Activated CD4-positive, alpha-beta T cell treated with anti-CD3 and anti-CD28 coated beads, Interleukin-2, amount 50 U/mL, for 48 hours (primary cell): ENCODE measurements at places on chromosomes 6 and 20.

GRCh38 chr20:11372876-11373790, 544.6 kb upstream of the BTBD3 start:
- no peak for DNase-seq

DNA sequence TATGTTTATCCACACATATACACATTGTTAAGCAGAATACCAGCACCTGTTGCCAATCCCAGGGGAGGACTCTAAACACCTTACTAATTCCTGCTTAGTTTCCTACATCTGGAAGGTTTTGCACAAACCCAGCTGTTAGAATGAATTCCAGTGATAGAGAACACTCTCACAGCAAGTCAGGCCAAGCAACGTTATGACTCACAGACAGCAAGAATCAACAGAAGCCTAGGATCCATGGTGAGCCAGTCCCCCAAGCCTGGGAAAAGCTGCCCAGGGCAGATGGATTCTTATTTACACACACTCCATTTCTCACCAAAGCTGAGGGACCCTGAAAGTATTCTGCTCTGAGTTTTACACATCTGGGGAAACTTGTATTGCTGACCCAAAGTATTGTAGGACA, 291.7 kb downstream of the SLC35F1 start:
- DNase-seq: no peak

DNA sequence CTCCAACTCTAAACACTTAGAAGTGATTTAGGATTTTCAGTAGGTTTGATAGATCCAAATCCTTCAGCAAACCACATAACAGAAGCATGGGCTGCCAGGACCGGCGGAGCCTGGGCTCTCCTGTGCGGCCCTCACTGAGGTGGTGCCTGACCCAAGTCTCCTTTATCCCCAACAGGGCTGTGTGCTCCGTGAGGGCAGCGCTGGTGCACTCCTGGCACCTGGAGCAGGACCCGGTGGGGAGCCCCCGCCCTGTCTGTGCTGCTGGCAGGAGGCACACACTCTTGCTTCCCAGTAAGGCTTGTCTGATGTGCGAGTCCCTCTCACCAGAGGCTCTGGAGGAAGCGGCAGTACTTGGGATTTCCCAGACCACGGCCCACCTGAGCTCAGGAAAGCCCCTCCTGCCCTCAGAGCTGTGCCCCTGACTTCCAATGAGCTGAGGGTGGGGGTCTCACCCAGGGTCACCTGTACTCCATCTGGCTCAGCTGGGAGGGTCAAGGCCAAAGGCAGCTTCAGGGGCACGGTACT, 56.2 kb downstream of the PYGB start:
- no peak for DNase-seq

DNA sequence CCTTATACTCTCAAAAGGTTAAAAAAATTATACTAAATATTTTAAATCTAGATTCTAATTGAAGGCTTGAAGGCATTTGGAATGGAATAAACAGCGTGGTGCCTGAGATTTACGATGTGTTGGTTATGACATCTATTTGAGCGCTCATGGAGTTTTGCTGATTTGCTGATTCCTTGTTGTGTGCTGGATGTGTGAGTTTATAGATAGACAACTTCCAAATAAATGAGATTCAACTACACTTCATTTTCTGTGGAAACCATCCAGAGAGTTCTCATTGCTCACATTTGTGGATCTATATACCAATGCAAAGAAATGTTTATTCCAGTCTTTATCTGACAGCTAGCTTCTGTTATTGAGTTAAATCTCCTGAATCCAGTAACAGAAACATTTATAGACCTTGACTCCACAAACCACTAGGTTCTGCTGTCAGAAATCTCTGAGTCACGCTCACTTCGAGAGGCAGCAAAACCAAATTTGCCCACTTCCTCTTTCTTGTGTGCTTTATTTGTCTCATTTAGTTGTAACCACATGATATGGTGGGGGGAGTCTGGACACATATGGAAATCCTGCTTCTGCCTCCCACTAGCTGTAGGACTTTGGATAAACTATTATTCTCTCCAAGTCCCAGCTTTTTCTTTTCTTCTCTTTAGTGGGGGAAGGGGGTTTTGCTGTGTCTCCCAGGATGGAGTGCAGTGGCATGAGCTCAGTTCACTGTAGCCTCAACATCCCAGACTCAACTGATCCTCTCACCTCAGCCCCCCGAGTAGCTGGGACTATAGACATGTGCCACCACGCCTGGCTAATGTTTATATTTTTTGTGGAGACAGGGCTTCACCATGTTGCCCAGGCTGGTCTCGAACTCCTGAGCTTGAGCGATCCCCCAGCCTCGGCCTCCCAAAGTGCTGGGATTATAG, 54.5 kb downstream of the IPCEF1 start:
- peak; percentile 12 for DNase-seq

GRCh38 chr6:71090217-71090616, 133.4 kb upstream of the B3GAT2 start:
- no peak for DNase-seq

GRCh38 chr6:157058574-157058973, 264.7 kb downstream of the TMEM242 start:
- DNase-seq: no peak

GRCh38 chr6:31058128-31058894, 48.0 kb downstream of the MUC22 start:
- no peak for DNase-seq

GRCh38 chr6:32439602-32440214, at the start of gene HLA-DRA:
Gene HLA-DRA (plus strand): TSS chr6:32439887. CDS start chr6:32439951, 64 bp downstream.
- no peak for DNase-seq

DNA sequence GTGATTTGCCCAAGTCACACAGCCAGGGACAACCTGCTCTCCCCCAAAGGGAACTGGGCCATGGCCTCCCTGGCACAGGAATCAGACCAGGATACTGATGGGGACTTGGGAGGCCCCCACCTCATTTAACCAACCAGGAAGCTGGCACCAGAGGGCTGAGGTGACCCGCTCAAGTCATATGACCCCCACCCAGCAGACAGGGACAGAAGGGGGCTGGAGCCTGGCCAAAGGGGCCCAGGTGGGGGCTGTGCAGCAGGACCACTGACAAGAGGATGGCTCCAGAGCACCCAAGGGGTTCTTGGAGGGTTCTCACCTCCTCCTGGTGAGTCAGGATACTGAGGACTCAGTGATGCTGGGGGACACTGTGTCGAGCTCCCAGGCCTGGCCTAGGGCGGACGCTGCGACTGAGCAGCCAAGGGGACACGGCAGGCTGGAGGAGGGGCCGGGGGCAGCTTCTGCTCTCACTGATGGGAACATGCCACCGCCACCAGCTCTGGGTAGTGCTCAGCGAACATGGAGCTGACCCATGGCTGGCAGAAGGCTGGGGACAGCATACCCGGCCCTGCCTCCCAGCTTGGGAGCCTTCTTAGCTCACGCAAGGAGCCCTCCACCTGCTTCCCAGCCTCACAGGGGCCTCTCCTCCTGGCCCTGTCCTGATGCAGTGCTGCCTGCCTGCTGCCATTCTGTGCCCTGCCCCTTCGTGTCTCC, 1.2 kb downstream of the CST7 start:
- peak; percentile 7 for DNase-seq

- DNase-seq: peak; percentile 50
Observed at GRCh38 chr6:30781743-30782424, 37.5 kb upstream of the IER3 start.

GRCh38 chr6:142886431-142887170, 58.4 kb downstream of the HIVEP2 start:
- no peak for DNase-seq

DNA sequence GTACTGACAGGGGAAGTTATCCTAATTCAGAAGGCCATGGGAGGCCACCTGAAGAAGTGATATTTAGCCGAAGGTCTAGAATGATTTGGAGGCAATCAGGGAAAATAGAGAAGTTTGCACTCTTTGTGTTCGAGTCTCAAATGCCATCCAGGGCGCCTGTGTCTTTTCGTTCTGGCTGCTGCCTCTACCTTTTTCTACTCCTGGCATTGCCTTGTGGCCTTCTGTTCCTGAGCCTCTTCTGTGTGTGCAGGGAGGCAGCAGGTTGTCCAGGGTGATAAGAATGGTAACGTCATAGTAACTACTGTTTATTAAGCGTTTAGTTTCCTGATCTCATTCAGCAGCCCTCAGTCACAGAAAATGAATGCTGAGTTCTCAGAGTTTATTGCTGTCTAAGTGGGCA, 252.1 kb downstream of the FARS2 start:
- no peak for DNase-seq

DNA sequence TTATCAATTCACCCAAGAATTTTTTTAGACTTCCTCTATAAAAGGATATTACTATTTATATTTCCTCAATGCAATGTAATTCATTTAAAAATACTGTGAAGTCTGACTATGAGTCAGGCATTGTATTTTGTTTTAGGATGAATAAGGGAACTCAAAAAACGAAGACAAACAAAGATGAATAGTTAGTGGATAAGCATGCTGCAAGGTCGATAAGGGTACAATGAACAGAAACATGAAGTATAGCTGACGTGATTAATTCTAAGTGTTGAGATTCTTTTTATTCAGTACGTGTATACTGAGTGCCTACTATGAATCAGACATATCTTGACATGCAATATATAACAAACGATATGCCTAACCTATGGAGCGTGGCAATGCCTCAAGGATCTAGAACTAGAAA, 105.4 kb downstream of the PDE10A start:
- DNase-seq: no peak

DNA sequence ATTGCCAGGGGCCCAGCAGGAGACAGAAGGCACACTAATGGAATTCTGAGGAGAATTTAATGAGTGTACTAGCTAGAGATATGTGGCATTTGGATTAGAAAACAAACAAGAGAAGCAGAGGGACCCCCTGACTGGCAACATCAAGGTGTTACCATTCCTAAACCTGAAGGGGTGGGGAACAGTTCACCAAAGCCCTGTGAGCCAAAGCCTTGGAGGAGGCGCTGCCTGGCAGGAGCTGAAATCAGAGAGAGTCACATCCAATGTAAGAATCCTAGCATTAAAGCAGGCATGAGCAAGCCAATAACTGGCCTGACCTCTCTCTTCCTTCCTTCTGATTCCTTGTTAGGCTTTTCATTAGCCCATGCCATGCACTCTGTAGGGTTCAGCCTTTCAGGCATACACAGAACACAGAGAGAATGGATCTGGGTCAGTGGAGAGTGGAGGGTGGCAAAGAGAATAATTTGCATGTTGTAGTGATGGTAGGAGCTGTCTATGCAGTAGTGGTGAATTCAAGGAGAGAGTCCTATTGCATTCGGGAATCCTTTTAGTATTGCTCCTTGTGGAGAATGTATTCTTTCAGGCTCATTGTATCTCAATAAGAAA, 367.2 kb upstream of the MAN1A1 start:
- DNase-seq: no peak

DNA sequence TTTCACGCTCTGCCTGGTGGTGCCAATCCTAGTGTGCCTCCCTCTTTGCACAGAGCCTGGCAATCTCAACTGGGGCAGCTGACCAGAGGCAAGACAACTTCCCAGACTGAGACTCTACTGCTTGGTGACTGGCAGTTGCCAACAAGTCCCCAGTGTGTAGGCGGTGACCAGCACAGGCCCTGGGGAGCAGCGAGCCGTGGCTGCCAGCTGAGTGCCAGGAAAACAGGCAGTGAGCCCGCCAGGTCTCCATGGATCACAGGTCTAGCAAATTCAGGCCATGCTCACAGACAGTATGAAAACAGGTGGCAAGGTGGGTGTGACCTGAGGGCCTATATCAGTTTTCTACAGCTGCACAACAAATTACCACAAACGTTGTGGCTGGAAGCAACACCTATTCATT, 289.9 kb downstream of the KIF16B start:
- no peak for DNase-seq

GRCh38 chr20:63639093-63639975, 12.4 kb upstream of the GMEB2 start:
- DNase-seq: peak; percentile 71

DNA sequence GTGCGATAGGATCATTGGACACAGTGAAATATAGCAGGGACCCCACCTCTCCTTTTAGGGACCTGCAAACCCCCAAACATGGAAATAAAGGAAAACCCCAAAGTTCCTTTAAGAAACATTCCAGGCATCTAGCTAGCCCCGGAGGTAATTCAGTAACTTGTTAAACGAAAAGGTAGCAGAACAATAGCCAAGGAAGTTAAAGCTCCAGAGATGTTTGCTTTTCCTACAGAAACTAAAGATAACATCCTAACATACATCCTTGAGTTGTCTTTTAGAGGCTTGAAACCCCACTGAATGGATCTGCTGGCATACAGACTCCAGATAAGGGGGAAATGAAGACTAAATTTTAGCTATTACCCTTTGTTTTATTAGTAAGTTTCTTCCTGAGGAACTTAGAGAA, 51.0 kb downstream of the FAM184A start:
- DNase-seq: no peak

GRCh38 chr6:27890445-27891319, 21.5 kb downstream of the OR2B2 start:
- peak; percentile 79 for DNase-seq

- DNase-seq: no peak
Observed at GRCh38 chr6:167977717-167978467, 19.6 kb upstream of the KIF25 start.

DNA sequence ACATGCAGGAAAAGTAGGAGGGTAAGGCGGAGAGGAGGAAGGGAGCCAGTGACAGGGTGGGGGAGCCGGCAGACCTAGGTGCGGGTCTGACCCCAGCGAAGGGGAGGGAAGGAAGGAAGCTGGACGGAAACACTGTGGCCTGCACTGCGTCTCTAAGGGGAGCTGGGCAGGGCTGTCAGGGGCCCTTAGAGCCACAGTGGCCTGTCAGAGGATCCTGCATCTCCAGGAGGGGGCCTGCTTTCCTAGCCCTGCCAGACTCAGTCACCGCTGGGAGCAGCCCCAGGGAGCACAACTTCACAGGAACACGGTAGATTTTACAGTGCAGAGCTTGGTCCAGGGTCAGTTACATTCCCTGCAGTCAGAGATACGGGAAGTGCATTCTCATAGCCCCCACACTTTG, 118.2 kb downstream of the PACRG start:
- DNase-seq: no peak

- DNase-seq: no peak
Observed at GRCh38 chr6:89409461-89410035, 2.5 kb downstream of the RRAGD start.

- no peak for DNase-seq
Observed at GRCh38 chr6:8819446-8819845, 384.1 kb upstream of the SLC35B3 start.
